Stimulated activated CD8-positive, alpha-beta memory T cell treated with anti-CD3 and anti-CD28 coated beads, Interleukin-2, amount 100 ng/mL, for 48 hours (primary cell): ENCODE measurements at places on chromosomes 6 and 20.

- DNase-seq, result no peak
These were observed 82.6 kb upstream of the CNKSR3 start for GRCh38 chr6:154593122-154593521.

- no peak for DNase-seq
These were observed 92.4 kb downstream of the SCML4 start for GRCh38 chr6:107731422-107732319.

GRCh38 chr6:7338031-7338430 lies 25.0 kb upstream of the SSR1 start:
- DNase-seq, result no peak

GRCh38 chr6:117446861-117447260 lies 21.1 kb upstream of the ROS1 start:
- no peak for DNase-seq

DNA sequence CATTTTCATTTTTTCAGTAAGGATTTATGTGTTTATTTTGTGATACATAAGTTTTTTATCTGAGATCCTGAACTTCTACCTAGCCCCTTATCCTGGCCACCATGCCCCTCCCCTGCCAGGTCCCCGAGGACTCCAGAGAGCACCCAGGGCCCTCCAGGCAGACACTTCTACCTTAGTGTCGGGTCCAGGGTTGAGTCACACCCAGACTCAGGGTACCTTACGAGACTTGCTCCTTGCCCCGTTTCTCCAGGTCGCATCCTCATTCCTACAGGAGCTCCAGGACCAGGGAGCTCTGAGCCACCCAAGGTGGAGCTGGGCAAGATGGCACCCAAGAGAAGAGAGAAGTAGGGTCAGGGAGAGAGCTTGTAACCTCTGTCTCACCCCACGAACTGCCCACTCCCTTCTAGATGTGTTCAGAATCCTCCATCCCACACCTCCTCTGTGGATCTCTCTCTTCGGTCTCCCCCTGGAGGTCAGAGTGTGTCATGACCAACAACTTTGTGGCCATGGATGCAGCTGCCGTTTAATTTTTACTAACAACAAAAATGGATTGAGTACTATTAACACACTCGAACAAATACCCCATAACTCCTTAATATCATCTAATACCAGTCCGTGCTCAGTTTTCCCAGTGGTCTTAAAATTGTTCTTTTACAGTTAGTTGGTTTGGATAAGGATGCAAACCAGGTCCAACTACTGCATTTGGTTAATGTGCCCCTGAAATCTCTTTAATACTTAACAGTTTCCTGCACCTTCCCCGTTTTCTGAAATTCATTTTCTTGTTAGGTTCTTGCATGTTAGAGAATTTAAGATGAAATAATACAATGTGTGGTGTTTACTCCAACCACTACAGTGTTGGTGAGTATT lies 130.6 kb upstream of the INSM1 start:
- DNase-seq, result peak; percentile 17

DNA sequence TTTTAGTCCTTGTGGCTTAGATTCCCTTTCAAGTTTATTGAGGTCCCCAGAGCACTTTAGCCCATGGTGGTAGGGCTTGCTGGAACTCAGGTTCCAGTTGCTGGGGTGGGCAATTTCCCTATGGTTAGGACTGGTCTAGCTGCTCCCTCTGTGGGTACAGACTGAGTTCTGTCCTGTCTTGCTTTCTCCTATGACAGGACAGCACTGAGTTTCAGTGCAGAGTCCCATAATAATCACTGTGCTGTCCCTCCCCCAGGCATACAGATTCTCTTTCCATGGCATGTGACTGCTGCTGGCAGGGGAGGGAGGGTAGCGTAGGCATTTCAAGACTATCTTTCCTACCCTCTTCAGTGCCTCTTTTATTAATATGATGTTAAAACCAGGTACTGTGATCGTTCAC lies 17.1 kb upstream of the ERVFRD-1 start:
- DNase-seq, result no peak

- no peak for DNase-seq
These were observed 528.6 kb downstream of the PRKN start for GRCh38 chr6:162198925-162199324.

DNA sequence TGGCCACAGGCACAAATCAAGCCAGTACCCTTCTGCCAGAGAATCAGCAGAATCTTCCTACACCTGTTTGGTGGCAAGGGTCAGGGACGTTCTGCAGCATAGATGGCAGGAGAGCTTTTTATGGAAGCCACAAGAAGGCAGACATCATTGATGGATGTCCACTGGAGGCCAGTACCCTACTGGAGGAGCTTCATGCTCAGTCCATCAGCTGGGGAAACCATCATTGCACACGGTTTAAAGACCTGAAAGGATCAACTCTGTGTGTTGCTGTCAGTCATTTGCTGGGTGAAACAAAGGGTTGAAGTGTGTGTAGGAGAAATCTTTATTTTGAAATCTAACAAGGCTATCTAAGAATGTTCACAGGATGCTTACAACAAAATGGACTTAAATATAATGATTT lies 158.9 kb upstream of the SASH1 start:
- DNase-seq, result no peak

- peak; percentile 44 for DNase-seq
These were observed at the start of gene SCRT2 for GRCh38 chr20:675453-676314. TSS of gene SCRT2 (minus strand) at chr20:675802. CDS start at chr20:675601, 201 bp downstream.

GRCh38 chr6:155066361-155066760 lies 71.2 kb downstream of the TIAM2 start:
- DNase-seq, result no peak

DNA sequence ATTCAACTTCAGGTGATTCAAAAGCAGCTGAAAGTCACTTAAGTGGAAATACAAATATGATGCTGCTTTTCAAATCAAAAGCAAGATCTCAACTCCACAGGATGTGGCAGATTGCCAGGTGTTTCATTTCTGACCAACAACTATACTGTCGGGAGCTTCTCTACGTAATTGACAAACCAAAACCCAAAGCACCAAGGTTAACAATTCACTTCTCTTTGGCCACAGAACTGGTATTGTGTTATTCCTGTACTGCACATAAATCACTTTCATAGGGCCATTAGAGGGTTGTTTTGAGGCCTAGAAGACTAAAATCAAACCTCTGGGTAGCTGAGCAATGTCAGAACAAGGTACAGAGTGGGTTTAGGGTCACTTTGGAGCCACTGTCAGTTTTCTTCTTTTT lies 169.7 kb downstream of the HAO1 start:
- no peak for DNase-seq

DNA sequence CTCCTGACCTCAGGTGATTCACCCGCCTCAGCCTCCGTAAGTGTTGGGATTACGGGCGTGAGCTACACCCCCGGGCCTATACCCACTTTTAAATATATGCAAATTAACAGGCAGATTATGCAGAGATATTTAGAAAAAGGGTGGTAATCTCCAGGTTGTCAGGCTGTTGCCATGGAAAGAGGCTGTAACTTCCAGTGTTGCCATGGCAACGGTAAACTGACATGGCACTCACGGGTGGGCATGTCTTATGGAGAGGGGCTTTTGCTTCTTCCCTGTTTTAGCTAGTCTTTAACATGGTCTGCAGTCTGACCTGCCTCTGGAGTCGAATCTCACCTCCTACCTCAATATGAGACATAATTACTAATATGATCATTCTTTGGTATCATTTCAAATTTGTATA lies 44.9 kb downstream of the ZNF334 start:
- DNase-seq, result no peak

DNA sequence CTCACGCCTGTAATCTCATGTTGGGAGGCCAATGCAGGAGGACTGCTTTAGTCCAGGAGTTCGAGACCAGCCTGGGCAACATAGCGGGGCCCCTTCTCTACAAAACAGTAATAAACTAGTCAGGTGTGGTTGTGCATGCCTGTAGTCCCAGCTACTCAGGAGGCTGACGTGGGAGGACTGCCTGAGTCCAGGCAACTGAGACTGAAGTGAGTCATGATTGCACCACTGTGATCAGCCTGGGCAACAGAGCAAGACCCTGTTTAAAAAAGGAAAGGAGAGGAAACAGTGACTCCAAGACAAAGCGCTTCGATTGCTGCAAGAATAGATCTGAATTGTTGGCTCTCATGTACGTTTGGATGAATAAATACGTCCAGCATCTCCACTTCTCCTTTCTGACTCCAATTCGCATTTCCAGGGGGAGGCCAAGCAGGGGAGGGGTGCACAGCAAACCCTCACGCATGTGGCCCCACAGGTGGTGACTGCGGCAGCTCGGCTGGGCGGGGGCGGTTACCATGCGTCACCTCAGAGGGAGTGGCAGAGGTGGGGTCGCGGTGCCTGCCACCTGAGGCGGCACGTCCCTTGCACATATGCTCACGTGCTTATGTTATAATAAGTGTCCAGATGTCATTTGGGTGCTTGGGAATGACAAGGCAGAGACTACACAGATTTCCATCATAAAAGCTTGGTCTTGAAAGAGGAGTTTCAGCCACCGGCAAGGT lies 95.1 kb upstream of the MPC1 start:
- no peak for DNase-seq

- no peak for DNase-seq
These were observed 195.3 kb downstream of the SYNE1 start for GRCh38 chr6:152441902-152442301.

- DNase-seq, result no peak
These were observed 3.5 kb downstream of the NDUFAF5 start for GRCh38 chr20:13788167-13788834.

- DNase-seq, result no peak
These were observed 216.5 kb downstream of the PTPRK start for GRCh38 chr6:128303870-128304269.

DNA sequence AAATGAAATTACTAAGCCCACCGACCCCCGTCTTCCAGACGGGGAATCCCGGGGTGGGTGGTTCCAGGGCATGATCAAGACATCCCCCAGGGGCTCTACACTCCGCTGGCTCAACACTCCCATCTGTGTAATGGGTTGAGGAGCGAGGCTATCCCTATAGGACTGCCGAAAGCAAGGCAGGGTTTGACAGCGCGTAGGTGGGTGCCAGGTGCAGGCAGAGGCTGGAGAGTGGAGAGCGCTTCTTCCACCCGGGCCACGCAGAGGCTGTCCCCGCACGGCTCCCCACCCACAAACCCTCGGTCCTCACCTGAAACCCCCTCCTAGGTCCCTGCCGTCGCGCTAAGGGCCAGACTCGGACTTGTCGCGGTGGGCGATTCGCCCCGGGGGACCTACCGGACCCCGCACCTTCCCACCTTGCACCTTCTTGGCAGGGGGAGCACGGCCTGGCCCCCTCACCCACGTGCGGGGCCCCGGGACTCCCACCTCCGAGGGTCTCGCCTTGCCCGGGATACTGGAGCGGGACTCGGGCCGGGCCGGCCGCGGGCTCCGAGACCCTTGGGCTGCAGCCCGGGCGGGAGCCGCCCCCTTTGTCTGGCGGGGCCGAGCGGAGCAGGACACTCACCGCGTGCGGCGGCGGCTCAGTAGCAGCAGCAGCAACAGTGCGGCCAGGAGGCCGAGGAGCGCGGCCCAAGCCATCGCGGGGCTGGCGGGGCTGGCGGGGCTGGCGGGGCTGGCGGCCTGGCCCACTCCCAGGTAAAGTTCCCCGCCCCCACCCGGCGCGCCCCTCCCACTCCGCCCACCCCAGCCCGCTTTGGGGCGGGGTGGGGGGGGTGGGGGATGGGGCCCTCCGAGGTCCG lies at the start of gene PTGIS:
TSS of gene PTGIS (minus strand) at position 717 of the 857 bp plus-strand sequence. CDS start at position 696, 21 bp downstream.
- no peak for DNase-seq

DNA sequence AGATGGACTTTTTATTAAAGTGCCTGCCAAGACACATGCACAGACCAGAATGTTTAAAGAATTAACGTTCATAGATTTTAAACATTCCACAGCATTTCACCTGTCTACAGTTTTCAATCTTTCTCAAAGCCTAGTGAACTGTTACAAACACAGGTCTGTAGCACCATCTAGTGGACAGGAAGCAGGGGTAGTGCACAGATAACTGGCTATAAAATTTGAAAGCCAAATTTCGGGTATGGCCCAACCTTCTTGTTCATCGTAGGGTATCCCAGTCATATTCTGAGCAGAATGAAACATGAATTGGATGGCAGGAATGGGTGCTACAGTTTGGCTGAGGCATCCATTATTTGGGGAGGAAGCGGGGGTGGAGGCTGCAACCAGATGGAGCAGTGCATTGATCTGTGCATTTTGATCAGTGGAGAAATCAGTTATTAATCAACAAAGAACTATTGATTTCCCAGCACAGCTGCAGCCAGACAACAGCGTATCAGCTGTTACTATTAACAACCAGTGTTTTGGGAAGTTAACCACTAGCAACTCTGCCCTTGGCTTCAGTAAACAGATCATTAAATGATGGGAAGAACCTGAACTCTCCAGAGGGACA lies 56.1 kb upstream of the B3GAT2 start:
- no peak for DNase-seq

GRCh38 chr6:82861121-82861520 lies 204.5 kb downstream of the UBE3D start:
- no peak for DNase-seq

GRCh38 chr6:70669133-70669532 lies 1.4 kb downstream of the SMAP1 start:
- DNase-seq, result no peak

DNA sequence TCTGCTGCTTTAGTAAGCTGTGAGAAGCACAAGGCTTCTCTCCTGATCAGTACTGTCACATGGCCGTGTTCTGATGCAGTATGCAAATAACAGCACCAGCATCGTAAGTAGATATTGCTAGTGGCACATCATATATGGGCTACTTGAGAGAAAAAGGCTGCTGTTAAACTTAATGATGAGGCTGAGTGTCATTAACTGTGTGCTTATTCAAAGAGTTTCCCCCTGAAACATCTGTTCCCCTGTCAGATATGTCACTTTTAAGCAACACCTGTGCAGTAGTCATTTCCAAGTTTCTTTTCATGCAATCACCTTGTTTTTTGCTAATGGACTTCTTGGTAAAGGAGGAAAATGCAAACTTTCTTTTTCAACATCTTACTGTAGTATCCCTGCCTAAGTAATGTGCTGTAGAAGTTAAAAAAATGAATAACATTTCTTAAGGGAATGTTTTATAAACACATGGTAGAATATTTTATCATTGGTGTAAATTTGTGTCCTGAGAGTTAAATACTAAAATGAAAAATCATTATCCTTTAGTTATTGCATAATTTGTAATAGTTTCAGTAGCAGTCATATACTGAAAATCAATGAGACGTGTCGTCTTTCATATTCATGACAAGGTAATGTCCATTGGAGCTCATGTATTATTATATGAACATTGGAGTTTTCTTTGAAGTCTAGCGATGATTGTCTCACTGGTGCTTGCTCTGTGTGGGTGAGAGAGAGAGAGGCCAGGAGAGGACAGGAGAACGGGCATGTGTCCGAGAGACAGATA lies 366.3 kb downstream of the CDKAL1 start:
- DNase-seq, result no peak

GRCh38 chr6:15401120-15401519 lies 155.3 kb downstream of the JARID2 start:
- no peak for DNase-seq

- no peak for DNase-seq
These were observed 61.6 kb upstream of the DSP start for GRCh38 chr6:7479801-7480266.

GRCh38 chr6:1081551-1082284 lies 230.2 kb upstream of the FOXQ1 start:
- DNase-seq, result no peak

DNA sequence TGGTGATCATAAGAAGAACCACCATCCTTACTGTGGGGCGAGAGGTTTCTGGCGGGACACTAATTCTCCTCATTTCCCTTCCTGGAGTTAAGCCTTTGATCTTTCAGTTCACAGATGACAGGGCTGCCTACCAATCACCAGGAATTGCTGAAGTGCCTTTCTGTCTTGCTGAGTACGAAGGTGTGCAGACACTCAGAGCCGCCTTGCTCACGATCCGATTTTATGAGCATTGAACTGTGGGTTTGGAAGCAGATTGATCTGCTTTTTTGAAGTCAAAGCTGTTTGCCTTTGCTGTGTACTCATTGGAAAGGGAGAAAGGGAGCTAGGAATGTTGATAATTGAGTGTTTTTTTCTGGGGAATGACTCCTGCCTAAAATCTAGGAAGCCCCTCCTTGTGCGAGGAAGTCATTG lies 129.1 kb upstream of the SALL4 start:
- DNase-seq, result no peak
